ENCODE measurements at places on chromosomes 1 and 21.
A peak's percentile ranks its signal among the peaks of the same experiment; 100 is the strongest.

GRCh38 chr1:44939061-44939460 is 47.3 kb downstream of the EIF2B3 start:
- no peak for DNase-seq

GRCh38 chr1:37476460-37477197 is 2.2 kb downstream of the ZC3H12A start:
- no peak for DNase-seq

DNA sequence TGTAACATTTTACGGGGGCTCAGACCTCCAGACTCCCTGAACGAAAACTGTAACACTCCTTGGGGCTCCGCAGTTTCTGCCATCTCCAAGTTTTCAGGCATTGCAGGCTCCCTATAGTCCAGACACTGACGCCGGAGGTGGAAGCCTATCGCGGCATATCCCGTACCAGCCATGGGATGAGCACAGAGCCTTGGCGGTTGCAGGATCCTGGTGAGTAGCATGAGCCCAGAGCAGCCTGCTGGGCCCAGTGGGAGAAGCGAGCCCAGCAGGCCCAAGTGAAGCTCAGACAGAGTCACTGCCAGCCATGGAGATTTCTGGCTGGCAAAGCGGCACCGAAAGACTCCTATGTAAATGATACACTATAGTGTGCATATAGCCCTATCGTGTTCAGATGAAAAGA is 446.8 kb downstream of the COL11A1 start:
- no peak for DNase-seq

DNA sequence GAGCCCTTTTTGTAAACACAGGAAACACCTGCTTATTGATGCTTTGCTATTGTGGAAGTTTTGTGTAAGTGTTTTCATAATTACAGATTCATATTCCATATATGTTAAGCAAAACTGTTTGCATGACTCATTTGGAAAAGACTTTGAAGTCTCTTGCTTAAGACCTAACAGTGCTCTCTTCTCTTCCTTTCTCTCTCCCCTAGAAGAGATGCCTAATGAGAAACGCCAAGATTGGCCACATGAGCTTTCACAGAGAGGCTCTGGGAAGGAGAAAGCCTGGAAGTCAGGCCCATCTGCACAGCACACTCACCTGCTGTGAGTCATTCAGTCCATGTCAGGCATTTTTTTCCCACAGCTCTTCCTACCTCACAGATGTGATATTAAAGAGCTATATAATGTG is 101.6 kb upstream of the PALMD start:
- peak; percentile 11 for DNase-seq

DNA sequence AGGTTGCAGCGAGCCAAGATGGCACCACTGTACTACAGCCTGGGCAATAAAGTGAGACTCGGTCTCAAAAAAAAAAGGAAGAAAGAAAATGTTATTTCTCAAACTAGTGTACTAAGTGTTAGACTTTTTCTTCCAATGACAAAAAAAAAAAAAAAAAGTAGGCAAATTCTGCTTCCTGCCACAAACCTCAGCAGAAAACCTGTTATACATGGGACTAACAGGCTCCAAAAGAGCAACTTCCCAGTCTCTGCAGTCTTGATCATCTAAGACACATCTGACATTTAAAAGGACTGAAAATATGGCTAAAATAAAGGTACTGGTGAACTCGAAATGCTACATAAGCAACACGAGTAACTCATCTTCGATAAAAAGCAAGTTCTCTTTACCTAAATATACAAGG is 59.6 kb downstream of the HSF2BP start:
- no peak for DNase-seq

DNA sequence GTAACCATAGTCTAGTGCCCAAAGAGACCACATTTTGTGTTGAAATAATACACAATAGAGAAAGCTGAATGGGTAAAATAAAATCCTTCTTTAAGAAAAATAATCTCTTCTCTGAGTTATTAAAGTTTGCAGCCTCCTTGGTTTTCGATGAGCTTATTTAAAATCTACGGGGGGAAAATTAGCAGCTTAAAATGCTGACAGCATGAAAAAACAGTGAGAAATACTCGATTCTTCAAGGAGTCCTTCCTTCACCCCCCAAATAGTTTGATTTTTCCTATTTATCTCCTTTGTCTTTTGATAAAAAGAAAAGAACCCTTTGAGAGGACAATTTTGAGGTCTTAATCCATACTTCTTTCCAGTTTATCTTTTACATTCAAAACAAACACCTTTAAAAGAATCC is 394.0 kb upstream of the B3GALT2 start:
- DNase-seq, result no peak

DNA sequence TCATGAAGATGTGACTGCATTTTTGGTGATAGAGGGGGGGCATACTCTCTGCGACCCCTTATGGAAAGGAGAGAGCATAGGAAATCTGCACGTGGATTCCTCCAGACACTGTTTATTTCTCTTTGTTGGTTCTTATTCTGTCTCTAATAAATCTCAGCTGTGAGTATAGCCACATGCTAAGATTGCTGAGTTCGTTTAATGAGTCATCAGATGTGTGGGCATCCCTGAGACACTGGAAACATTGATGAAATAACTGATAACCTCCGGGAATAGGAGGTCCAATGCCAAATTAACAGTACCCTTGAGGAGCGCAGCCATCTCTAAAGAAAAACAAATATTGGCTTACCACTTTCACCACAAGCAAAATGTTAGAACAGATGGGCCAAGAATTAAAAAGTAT is 880.2 kb upstream of the NEGR1 start:
- no peak for DNase-seq

DNA sequence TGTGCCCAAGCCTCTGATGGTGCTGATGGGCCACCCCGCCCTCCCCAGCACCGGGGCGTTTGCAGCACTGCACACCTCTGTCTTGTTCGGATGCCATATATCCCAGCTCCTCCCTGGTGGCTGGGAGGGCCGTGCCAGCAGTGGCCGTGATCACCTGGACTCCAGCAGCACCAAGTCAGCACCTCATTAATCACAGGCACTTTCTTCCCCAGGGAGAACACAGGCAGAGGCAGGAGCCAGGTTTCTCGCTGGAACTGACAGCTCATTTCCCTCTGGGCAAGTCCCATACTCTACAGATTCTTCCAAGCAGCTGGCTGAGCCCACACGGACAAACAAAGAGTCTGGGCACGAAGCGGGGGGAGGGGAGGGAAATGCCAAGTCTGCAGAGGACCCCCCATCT is 141.7 kb upstream of the EDN2 start:
- DNase-seq, result no peak

- DNase-seq, result no peak
Measured at GRCh38 chr1:31366796-31367195, 6.1 kb downstream of the FABP3 start.

DNA sequence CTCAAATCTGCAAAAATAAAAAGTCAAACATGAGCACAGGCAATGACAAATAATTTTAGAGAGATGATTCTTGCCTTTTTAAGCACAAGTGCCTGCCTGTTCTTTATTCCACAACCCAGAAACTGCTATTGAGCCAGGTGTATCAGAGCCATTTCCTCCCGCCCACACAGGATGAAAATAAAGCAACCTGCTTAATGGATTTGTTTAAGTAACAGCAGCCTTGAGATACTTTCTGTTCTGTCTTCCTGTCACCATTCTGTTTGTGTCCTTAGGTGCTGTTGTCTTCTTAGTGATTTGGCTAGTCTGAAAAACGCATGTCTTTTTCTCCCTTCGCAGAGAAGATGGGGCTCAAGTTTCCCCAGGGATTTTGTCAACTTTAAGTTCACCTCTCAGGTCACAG is 11.4 kb downstream of the RPE65 start:
- DNase-seq, result no peak

DNA sequence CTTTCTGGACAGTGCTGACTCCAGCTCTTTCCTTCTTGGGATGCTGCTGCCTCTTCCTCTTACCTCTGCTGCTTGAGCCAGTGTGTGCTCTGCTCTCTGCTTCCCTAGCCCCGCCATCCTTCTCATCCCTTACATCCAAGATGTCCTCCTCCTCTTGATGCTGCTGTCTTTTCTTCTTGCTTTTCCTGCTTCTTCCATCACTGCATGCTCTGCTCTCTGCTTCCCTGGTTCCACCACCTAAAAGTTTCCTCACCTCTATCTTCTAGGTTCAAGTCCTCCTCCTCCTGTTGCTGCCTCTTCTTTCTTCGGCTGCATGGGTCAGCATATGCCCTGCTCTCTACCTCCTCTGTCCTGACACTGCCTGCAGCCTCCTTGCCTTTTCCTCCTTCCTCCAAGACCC is 3.4 kb downstream of the NAXE start:
- no peak for DNase-seq
